Substantia nigra (tissue), 51 donors: ENCODE measurements at places on chromosomes 7 and 10.

- DNase-seq: no peak
Observed at GRCh38 chr7:134046594-134047128, 80.5 kb upstream of the LRGUK start.

DNA sequence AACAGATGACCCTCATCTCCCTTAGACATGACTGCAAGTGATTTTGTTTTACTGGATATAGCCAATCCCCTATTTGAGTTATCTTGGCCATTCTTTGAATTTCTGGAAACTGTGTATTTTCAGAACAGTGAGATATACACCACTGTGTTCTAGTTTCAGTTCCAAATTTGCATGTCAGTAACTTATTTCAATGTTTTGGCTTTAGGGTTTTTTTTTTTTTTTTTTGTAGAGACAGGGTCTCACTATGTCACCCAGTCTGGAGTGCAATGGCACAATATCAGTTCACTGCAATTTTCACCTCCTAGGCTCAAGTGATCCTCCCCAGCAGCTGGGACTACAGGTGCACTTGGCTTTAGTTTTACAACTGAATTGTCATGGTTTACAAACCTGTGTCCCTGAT lies 67.2 kb downstream of the ATAD1 start:
- DNase-seq: no peak

DNA sequence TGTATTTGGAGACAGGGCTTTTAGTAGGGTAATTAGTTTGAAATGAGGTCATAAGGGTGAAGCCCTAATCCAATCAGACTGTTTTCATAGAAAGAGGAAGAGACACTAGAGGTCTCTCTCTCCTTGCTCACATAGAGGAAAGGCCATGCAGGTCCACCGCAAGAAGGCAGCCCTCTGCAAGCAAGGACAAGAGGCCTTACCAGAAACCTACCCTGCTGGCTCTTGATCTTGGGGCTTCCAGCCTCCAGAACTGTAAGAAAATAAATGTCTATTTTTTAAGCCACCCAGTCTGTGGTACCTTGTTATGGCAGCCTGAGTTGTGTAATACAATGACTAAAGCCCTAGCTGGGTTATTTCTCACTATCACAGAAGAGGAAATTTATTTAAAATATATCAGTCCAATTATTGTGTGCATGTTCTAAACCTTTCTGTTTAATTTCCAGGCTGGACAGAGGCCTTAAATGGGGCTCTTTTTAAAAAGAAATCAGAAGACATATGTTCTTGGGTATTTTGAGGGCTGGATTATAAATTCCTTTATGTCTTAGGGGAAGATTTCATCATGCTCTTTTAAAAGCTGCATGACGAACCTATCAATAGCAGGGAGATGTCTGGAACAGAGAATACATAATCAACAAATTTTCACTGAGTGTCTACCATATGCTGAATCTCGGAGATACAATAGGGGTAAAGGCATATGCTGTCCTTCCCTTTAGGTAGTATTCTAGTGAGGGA lies 12.9 kb upstream of the TMEM26 start:
- no peak for DNase-seq

DNA sequence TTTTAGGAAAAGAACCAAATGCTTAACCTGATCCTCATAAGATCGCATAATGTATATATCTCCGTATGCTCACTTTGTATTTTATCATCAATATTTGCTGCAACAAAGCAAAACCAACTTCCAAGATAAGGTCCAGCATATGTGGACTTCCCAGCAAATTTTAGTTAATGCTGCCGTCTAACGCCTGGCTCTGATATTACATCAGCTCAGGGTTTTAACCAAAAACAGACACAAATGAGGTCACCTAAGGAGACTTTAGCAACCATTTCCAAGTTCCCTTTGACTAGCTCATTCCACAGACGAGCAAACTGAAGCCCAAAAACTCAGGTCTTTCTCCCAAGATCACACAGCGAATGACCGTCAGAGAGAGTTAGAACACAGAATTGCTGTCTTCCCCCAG lies 59.4 kb upstream of the UCN3 start:
- no peak for DNase-seq

DNA sequence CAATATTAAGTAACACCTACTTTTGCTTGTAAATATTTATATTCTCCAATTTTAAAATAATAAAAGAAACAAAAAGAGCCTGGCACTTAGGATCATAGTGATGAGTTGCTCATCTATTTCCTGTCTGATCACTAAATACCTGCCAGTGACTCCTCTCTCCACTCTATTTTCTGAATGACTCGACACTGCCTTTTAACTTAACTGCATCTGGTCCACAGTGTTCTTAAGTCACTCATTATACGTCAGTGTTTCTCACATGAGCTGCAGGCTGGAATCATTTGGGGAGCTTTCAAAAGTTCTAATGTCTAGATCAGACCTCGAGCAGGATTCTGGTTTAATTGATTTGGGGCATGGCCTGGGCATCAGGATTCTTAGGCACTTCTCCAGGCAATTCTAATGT lies 78.0 kb upstream of the AGBL3 start:
- no peak for DNase-seq

- DNase-seq: no peak
Observed at GRCh38 chr10:86360657-86361056, 5.9 kb downstream of the GRID1 start.

GRCh38 chr10:105729428-105729827 lies 1088.3 kb downstream of the SORCS3 start:
- DNase-seq: no peak

- no peak for DNase-seq
Observed at GRCh38 chr10:13054844-13055243, 45.1 kb upstream of the OPTN start.
